ENCODE measurements at places on chromosomes 11 and 22. TPM values are rescaled to one million over a fixed set of nuclear protein-coding genes. Genes with fewer than 3 reads are reported as not detected.

- DNase-seq, result no peak
Measured at GRCh38 chr22:23685205-23685784, 5.5 kb upstream of the RGL4 start.

- DNase-seq, result no peak
Measured at GRCh38 chr11:34044664-34045485, 6.7 kb upstream of the CAPRIN1 start.

DNA sequence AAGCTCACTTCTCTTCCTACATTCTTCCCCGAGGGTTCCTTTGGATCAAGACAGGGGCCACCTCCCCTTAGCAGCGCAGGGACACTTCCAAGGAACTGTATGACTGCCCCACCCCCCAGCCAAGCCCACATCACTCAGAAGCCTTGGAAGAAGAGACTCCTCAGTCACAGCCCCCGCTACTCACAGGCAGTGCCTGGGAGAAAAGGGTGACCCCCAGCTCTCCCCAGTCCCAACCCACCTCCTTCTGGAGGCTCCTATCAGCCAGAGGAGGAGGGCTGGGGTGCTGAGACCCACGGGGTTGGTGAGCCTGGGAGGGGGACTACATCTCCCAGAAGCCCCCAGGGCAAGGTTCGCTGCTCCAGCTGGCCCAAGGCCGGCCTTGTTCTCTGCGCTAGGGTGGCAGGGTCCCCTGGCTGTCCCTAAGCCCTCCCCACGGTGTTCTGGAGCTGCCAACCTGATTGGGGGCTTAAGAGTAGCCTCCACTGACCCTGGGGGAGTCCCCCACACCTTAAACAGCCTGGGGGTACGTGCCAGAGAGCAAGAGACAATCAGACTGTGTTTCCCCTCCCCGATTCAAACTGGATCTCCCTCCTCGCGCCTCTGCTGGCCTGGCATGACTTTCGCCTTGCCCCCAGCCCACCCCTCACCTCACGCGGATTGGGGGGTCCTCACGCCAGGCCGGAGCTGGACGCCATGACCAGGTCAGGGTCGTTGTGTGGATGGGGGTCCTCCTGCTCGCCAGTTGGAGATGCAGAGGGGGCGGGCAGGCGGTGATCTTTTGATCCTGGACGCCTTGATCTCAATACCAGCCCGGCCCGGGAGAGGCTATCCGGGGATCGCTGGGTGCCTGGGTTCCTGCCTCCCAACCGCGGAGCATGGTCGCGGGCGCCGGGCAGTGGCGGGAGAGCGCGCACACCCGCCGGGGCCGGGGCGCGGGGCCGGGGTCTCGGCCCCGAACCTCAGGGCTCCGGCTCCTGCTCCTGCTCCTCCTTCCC is 838 bp downstream of the BCL9L start:
- DNase-seq, result no peak

DNA sequence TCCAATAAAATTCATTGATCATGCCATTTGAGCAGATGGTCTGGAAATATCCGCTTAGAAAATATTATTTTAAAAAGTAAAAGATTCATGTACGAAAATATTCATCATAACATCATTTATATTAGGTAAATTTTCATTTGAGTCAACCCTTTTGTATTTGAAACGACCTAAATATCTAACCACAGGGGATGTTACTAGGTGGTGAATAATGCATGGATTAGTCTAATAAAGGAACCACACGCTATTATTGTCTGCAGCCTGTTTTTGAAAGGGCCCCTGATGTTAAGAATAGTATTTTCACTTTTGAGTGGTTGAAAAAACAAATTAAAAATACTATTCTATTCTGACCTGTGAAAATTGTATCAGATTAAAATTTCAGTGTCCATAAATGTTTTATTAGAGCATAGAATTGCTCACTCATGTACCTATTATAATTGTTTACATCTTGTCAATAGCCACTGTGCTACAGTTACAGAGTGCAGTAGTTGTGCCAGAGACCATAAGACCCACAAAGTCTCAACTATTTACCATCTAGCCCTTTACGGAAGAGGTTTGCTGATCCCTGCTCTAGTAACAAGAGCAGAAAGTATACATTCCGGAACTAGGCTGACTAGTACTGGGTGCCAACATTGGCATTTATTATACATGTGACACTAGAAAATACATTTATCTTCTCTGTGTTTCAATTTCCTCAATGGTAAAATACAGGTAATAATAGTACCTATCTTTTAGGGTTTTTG is 176.1 kb downstream of the LRRC4C start:
- no peak for DNase-seq

DNA sequence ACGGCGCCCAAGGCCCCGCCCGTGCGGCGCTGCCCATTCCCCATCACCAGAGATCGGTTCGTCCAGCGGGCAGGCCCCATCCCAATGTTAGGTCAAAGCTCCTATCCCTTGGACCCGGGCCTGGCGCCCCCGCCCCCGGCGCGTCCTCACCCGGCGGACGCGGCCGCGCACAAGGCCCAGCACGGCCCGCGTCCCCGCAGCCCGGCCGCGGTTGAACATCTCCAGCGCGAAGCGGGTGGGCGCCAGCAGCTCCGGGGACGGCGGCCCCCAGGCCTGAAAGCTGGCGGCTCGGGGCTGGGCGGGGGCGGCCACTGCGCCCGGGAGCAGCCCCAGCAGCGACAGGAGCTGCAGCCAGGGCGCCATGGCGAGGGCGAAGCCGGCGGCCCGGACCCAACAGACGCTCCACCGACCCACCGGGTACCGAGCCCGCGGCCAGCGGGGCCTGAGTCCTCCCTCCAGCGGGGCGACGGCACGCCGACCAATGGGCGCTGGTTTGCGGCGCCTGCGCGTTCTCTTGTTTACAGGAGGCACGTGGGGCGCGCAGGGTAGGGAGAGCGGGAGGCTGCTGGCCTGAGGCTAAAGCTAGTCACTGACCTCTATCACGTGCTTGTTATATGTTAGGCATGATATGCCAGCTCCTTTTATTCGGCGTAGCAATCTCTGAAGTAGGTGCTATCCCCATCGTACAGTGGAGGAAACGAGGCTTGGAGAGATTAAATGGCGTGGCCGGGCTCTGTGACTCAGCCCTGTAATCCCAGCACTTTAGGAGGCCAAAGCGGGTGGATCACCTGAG is at the start of gene CTSF:
TSS of gene CTSF (minus strand) at position 483 of the 793 bp plus-strand sequence. CDS start at position 363, 120 bp downstream.
- no peak for DNase-seq

GRCh38 chr11:126331286-126331685 is 24.2 kb upstream of the ST3GAL4 start:
- no peak for DNase-seq

The MS4A14 gene
- total RNA-seq, result 0.37 TPM
